CMK (cell line): ENCODE measurements at places on chromosomes 13 and 19.
A peak's percentile ranks its signal among the peaks of the same experiment; 100 is the strongest.

GRCh38 chr13:108850691-108851090, 221.3 kb downstream of the MYO16 start:
- DNase-seq, result no peak

DNA sequence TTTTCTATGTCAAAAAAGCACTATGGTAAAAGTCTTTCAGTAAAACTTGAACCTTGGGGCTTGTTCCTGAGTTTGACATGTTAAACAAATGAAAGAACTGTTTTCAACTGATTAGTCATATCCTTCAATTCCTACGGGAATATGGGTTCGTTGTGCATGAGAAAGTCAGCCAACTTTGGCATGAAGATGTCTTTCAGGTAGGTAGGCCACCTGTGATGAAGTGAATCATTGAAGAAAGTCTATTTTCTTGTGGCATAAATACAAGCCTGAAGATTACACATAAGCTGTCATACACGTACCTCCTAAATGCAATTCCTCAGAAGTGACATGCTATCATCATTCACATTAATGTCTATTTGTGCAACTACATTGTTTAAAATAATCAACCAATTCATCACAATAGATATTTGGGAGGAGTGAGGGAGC, 513.0 kb downstream of the IRS2 start:
- no peak for DNase-seq

GRCh38 chr13:20053016-20053415, 94.5 kb downstream of the ZMYM2 start:
- DNase-seq, result no peak

DNA sequence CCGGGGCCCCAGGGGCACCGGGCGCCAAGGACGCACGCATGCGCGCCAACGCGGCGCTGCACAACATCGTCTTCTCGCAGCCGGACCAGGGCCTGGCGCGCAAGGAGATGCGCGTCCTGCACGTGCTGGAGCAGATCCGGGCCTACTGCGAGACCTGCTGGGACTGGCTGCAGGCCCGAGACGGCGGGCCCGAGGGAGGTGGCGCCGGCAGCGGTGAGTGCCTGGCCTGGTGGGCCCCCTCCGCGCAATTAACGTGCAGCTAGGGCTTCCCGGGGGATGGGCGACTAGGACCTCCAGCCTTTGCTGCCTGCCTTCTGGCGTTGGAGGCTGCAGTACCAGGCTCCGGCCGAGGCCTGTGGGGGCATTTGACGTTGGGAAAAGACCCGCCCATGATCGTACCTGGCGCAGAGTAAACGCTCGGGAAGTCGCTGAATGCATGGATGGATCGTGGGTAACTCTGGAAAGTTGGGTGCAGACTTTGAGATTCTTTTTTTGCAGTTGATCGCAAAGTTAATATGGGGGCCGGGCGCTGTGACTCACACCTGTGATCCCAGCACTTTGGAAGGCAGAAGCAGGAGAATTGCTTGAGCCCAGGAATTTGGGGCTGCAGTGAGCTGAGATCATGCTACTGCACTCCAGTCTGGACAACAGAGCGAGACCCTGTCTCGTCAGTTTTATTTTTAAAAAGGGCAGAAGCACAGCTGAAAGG, 7.3 kb downstream of the APC2 start:
- DNase-seq, result no peak

GRCh38 chr13:72527333-72527732, 200.1 kb downstream of the MZT1 start:
- DNase-seq, result no peak

- DNase-seq, result no peak
These were observed 4.6 kb downstream of the GRIN2D start for GRCh38 chr19:48398102-48398374.

- DNase-seq, result no peak
These were observed 5.0 kb downstream of the VSTM2B start for GRCh38 chr19:29530540-29531457.

- no peak for DNase-seq
These were observed 364.5 kb downstream of the GPC5 start for GRCh38 chr13:91762957-91763356.

GRCh38 chr19:2552859-2553258, 76.9 kb downstream of the GADD45B start:
- DNase-seq, result peak; percentile 70

- no peak for DNase-seq
These were observed 358.7 kb downstream of the RFC3 start for GRCh38 chr13:34176633-34177032.

DNA sequence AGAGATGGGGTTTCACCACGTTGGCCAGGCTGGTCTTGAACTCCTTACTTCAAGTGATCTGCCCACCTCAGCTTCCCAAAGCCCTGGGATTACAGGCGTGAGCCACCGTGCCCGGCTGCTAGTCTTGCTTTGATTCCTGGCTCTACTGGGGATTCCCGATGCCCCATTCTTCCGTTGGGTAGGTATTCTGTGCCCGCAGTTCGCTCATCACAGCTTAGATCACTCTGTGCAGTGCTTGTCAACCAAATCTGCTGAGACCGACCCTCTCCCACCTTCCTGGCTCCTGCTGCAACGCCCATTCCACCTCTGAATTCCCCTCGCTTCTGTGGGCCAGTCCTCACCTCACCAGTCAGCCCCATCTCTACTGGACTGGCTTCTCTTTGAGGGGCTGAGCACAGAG, 4.6 kb upstream of the ZNF414 start:
- DNase-seq, result no peak

DNA sequence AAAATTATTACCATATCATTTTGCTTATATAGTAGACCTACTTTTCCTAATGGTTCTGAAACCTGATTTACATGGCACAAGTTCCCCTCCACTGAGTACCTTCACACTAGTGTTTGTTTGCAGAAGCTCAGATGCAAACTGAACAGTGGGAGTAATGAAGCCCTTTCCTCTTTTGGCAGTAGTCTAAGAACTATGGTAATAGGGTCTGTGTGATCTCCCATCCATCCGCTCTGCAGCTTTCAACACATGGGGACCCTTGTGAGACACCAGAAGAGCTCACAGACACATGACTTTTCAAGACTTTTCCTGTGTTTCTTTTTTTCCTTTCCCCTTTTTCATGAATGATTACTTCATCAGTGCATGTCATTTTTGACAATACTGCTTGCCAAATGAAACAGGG, 336.0 kb downstream of the ATP8A2 start:
- no peak for DNase-seq
